KBM-7 (cell line): ENCODE measurements at places on chromosomes 16 and 17.

DNA sequence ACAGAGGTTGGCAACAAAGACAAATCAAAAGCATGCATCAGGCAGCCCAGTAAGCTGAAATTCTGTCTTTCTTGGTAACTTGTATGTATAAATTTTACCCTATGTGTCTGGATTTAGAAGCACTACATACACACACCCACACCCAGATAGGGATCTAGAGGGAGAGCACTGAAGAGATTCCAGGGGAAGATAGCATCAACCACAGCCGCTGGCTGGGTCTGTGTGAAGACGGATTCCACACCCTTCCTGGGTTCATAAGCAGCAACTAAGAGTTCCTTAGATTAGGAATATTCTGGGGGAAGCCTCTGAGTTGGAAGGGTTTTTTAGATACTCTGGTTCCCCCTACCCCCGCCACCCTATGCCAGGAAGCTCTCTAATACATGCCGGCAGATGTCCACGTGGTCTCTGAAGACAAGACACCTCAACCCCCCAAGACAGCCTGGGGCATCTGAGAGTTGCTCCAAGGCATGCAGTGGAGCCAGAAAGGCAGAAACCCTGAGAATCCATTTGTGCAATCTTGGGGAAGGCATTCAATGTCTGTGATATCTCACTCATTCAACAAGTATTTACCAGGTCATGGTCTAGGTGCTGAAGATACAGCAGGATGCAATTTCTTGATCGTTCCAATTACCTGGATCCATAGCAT is 86.4 kb downstream of the NOG start:
- DNase-seq = no peak

DNA sequence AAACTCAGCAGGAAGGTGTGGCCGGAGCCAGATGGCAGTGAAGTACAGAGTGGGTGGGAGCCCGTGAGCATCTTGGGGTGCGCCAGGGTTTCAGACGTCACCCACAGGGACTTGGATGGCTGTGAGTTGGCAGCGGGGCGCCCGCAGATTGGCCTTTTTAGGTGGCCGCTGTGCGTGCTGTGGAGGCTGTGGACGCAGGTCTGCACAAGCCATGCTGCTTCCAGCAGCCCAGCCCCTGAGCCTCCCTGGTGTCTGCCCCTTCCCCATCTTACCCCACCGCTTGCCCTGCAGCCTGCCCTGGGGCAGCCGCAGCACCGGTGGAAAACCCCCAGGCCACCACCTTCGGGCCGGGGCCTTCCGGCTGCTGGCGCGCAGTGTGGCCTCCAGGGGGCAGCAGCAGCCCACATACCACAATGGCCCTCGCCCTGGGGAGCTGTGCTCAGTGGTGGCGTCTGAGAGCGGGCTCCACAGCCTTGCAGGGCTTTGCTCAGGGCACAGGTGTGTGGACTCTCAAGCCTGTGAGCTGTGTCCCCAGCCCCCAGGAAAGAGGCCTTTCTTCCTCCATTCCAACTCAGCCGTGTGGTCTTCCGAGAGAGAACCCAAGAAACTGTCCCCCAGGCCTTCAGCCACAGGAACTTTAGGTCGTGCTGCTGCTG is 11.8 kb downstream of the ENDOV start:
- DNase-seq = peak; percentile 76

DNA sequence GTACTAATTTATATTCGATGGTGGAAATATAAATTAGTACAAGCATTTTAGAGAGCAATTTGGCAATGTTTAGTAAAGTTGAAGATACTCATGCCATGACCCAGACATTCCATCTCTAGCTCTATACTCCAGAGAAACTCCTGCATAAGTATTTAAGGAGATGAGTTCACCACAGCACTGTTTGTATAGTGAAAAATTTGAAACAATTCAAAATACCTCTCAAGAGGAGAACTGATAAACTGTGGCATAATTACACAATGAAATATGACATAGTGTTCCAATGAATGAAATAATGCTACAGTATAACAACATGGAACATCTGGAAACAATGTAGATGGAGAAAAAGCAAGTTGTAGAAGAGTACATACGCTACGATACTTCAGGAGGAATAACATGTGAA is 48.6 kb upstream of the IRX3 start:
- DNase-seq = no peak

DNA sequence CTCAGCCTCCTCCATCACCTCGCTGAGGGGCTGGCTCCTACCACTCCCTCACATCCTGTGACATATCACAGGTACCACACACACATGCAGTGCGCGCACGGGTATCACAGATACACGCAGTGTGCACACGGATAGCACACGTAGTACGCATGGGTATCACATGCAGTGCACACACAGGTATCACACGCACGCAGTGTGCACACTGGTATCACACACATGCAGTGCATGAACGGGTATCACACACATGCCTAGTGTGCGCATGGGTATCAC is 30.1 kb downstream of the ACSF3 start:
- no peak for DNase-seq

GRCh38 chr17:2090804-2091534 is 36.1 kb downstream of the HIC1 start:
- DNase-seq = no peak

- DNase-seq = peak; percentile 62
Measured at GRCh38 chr17:29155227-29155965, 24.8 kb downstream of the MYO18A start.
